NCI-H2029 treated with DMSO at 0.1 percent for 48 hours (cell line): ENCODE measurements at places on chromosomes 1 and 21.

DNA sequence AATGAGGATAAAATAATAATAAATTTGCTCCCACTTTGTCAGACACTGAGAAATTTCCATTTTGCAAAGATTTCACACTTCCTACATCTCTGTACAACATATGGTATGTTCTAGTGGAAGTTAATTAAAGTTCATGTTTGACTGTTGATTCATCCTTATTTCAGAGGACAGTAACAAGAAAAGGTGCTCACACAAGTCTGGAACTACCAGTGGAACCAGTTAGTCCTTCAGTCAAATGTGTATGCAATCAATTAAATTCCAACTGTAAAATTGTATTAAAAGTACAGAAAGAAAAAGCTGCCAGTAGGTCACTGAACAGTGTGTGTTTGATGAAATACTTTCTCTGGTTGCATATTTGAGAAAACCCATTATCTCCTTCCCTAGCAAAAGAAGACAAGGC is 496.0 kb upstream of the PKN2 start:
- DNase-seq = no peak

GRCh38 chr1:87135329-87135712 is 193.4 kb upstream of the LMO4 start:
- DNase-seq = no peak

DNA sequence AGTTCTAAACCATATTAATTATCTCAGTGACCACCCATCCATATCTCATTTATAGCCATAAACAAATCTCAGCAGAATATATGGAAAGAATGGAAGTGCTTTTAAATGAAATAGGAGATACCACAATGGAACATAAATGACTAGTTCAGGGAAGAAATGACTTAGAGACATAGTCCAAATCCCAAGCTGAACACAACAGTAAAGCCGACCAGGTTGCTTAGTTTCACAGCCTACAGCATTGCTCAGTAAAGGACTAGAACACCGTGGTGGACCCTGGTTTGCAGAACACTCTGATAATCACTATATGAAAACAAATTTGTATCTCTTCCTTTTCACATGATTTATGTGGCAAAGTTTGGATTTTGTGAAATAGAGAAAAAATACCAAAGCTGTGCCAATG is 40.3 kb downstream of the MYSM1 start:
- DNase-seq = no peak

DNA sequence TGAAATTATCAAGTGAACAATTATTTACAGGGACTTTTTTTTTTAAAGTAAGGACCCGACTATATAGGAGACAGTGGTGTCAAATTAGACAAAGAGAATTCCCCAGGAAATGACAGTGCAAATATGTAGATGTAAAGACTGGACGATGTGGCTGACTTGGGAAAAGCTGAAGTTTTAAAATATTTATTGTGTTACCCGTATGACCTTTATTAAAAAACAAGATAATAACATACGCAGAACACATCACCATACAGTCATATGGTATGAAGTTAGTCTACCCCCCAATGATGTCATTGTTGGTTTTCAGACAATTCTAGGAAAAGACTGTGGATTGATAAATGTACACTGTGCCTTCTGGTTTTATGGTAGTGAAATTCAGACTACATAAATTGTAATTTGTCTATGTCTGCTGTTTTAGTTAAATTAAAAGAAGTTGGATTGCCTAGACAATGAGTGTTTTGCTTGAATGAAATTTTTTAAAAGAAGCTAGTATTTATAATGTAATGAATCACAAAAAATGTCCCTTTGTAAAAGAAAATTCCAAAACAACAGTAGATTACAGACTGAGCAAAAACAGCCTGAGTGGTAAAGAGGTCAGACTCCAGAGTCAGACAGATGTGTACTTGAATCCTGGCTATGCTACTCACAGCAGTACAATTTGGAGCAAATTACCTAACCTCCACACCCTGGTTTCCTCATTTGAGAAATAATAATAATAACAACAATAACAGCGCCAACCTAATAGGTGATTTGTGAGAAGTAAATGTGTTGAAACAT is 15.5 kb upstream of the PDC start:
- DNase-seq = no peak

DNA sequence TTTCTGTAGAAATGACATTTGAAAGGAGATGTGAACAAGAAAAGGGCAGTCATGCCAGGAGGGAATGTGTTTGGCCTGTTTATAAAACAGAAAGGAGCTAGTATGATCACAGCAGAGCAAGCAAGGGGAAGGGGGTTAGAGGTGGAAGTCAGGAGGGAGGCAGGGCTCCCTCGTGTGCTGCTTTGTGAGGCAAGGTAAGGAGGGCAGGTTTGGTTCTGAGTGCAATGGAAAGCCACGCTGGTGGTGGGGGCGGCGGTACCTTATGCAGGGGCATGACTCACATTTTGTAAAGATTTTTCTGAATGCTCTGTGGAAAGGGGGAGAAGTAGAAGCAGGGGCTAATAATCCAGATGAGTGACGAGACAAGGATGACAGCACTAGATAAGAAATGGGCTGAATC is 197.5 kb upstream of the C8B start:
- no peak for DNase-seq

GRCh38 chr1:43313771-43314170 is 13.0 kb downstream of the TIE1 start:
- DNase-seq = no peak

GRCh38 chr1:108057541-108057940 is 92.6 kb upstream of the VAV3 start:
- no peak for DNase-seq

DNA sequence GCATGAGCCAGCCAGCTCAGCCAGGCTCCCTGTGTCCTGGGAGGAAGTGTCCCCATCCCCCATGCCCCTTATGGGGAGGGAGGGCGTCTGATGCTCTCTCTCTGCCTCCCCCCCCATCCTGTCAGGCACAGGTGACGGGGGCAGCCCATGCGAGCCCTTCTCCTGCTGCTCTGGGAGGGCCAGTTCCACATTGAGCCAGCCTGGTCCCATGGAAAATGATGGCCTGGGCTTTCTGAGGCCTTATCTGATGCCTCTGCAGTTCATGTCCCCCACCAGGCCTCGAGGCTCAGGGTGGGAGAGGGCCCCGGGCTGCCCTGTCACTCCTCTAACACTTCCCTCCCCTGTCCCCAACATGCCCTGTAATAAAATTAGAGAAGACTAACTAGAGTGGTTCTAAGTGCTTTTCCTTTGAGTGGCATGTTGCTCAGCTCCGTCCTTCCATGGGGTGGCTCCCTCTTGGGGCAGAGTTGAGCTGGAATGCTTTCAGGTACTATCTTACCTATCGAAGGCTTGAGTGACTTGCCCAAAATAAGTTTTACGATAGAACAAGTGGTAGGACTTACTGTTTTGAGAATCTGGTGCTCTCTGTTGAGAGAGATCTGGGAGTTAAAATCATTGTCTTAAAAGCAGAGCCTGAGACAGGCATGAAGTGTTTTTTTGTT is 1.8 kb upstream of the MTFR1L start:
- DNase-seq = no peak

GRCh38 chr1:237677979-237678378 is 212.7 kb downstream of the ZP4 start:
- peak; percentile 44 for DNase-seq

- DNase-seq = peak; percentile 97
Observed at GRCh38 chr1:85297855-85298629, 21.6 kb upstream of the BCL10 start.

- no peak for DNase-seq
Observed at GRCh38 chr1:217369271-217369981, 261.5 kb downstream of the GPATCH2 start.

GRCh38 chr1:6448749-6449631 is 17.0 kb downstream of the TNFRSF25 start:
- DNase-seq = no peak
